Stimulated activated CD4-positive, alpha-beta T cell treated with anti-CD3 and anti-CD28 coated beads, Interleukin-15, amount 100 ng/mL, for 48 hours (primary cell): ENCODE measurements at places on chromosomes 2 and 18.

DNA sequence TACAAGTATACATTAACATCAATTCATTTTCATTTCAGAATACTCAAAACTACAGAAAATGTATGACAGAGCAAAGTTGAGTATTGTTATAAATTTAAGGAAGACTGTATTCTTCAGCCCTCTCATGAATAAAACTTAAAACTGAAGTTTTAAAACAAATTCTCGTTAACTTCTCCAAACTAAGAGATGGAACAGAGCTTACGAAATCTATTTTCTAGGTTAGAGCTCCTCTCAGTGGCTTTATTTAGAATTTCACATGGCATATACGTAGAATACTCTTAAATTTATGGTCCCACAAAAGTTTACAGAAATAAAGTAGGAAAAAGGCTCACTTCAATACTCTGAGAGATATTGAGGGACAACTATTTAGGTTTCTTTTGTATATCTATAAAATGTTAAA lies 612.1 kb downstream of the KCNJ3 start:
- DNase-seq: no peak

DNA sequence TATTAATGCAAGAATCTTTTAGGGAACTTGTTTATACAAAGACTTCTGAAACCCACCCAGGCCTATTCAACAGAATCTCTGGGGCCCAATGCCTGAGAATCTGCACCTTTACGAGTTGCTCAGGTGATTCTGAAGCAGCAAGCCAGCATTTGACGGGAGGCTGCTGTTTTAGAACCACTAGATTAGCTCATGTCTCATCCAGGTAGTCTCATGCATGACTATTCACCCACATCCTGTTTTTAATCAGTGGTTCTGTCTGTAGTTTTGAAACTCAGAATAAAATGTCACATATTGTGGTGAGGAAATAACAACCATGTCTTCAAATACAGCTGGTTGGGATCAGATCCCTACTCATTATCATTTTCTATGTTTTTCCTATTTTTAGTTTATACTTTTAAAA lies 39.5 kb downstream of the CYTIP start:
- DNase-seq: no peak

- no peak for DNase-seq
Measured at GRCh38 chr18:23938043-23938756, 76.4 kb upstream of the TTC39C start.

GRCh38 chr2:112764071-112765044 lies at the start of gene CKAP2L:
CKAP2L (minus strand) TSS chr2:112764609; CDS start chr2:112764598, 11 bp downstream.
- peak; percentile 95 for DNase-seq

DNA sequence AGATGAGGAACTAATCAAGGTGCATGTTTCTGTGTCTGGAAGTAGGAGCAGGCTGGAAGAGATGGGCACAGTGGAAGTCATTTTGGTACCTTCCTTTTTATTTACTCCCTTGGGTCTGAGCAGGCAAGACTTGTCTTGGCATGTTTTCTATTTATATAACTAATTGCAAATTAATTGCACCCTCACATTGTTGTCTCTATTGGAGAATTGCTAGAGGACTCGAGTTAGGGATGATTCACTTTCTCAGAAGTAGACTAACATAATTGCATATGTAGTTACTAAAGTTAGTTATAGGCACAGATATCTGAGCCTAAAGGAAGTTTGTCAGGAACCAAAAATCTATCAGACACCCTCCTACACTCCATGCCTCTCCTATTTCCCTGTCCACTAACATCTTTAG lies 92.8 kb upstream of the NRP2 start:
- DNase-seq: no peak

- DNase-seq: no peak
Measured at GRCh38 chr2:72613931-72614330, 211.9 kb downstream of the EXOC6B start.

DNA sequence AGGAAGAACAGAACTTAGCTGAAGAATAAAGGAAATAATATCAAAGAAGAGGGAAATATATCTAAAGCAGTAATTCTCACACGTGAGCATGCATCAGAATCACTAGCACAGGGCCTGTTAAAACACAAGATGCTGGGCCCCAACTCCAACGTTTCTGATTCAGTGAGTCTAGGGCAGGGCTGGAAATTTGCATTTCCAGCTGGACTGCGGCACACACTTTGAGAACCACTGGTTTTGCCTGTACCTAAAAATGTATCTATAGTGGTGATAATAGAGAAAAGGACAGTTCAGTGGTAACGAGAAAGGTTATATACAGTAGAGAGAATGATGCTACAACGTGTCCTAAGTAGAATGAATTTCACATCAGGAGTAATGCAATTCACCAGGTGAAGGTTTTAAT lies 11.2 kb downstream of the REV1 start:
- DNase-seq: no peak
